ENCODE measurements at places on chromosomes 1 and 21. TPM values are rescaled to one million over a fixed set of nuclear protein-coding genes. Genes with fewer than 3 reads are reported as not detected.

Gene PARS2
- total RNA-seq, result 7.4 TPM

Gene FABP3
- total RNA-seq, result 2.2 TPM

Gene SPATA21
- not detected for total RNA-seq

Gene MRPS14
- total RNA-seq, result 15.3 TPM

Gene SPATA46
- total RNA-seq, result not detected

Gene RNU1-1
- total RNA-seq, result not detected

Gene KRTAP13-2
- not detected for total RNA-seq

Gene KCND3
- 3.6 TPM for total RNA-seq

Gene C1QC
- total RNA-seq, result not detected

Gene RHCE
- 1.1 TPM for total RNA-seq

Gene LHX8
- not detected for total RNA-seq

Gene OR2T33
- total RNA-seq, result not detected

Gene SPRR2A
- not detected for total RNA-seq

Gene ATAD3C
- total RNA-seq, result not detected

Gene UQCRHL
- total RNA-seq, result 1.9 TPM

Gene TNNT2
- total RNA-seq, result not detected

Gene GNAT2
- total RNA-seq, result not detected

Gene SPRR2G
- not detected for total RNA-seq

Gene RGS1
- total RNA-seq, result not detected

Gene GBP3
- 20.9 TPM for total RNA-seq

Gene KCNH1
- not detected for total RNA-seq

Gene PIGV
- 8.7 TPM for total RNA-seq

Gene SLAMF9
- total RNA-seq, result not detected

Gene AMPD1
- not detected for total RNA-seq

Gene MSH4
- under 0.01 TPM for total RNA-seq

Gene GPR37L1
- not detected for total RNA-seq

Gene MRPS21
- 46.4 TPM for total RNA-seq

Gene ATP1A4
- total RNA-seq, result not detected

Gene SSX2IP
- total RNA-seq, result 8.4 TPM

Gene FCRL6
- total RNA-seq, result not detected

Gene GBP6
- total RNA-seq, result not detected

Gene FCRL1
- not detected for total RNA-seq

Gene MPL
- not detected for total RNA-seq

Gene YY1AP1
- total RNA-seq, result 32.5 TPM

Gene KRTAP19-3
- total RNA-seq, result not detected

Gene NENF
- total RNA-seq, result 48.2 TPM

Gene PROK1
- not detected for total RNA-seq

Gene MR1
- 11.0 TPM for total RNA-seq

Gene LCE3D
- not detected for total RNA-seq

Gene FAM151A
- total RNA-seq, result not detected

Gene TSSK3
- 0.32 TPM for total RNA-seq

Gene BCAR3
- 44.8 TPM for total RNA-seq

Gene CCDC24
- 3.9 TPM for total RNA-seq

Gene TAS1R1
- not detected for total RNA-seq

Gene LMOD1
- total RNA-seq, result 2.5 TPM

Gene HSD3B2
- not detected for total RNA-seq

Gene C1orf116
- not detected for total RNA-seq

Gene CHI3L2
- total RNA-seq, result 4.9 TPM

Gene F5
- not detected for total RNA-seq

Gene LRRC8B
- 2.6 TPM for total RNA-seq

Gene RHD
- total RNA-seq, result not detected

Gene ADCY10
- total RNA-seq, result under 0.01 TPM

Gene EGLN1
- total RNA-seq, result 41.2 TPM

Gene ALPL
- total RNA-seq, result 11.3 TPM

Gene PTAFR
- total RNA-seq, result not detected

Gene RPE65
- total RNA-seq, result under 0.01 TPM

Measured in cardiac atrium fibroblast (primary cell).